CD4-positive, alpha-beta T cell treated with Interleukin-21 for 1 hour (primary cell): ENCODE measurements at places on chromosomes 6 and 20.

GRCh38 chr20:40463171-40463570 is 225.9 kb downstream of the MAFB start:
- no peak for DNase-seq

DNA sequence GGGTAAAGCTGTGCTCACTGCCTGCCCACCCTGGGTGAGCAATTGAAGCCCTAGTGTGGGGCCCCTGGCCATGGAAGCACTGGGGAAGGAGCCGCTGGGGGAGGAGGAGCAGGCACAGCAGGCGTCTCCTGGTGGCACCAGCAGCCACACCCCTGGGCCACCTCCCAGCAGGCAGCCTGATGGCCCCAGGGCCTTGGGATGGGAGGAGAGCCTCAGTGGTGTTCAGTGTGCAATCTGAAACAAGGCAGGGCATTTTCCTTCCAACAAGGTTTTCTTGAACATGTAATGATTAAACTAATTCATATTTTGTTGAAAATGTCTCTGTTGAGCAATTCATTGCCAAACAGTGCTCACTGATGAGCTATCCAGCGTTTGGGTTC is 151.0 kb downstream of the ZDHHC14 start:
- DNase-seq: no peak

GRCh38 chr20:33784225-33784624 is 26.9 kb upstream of the CHMP4B start:
- no peak for DNase-seq

- DNase-seq: no peak
Measured at GRCh38 chr6:113352029-113352801, 504.9 kb upstream of the MARCKS start.

DNA sequence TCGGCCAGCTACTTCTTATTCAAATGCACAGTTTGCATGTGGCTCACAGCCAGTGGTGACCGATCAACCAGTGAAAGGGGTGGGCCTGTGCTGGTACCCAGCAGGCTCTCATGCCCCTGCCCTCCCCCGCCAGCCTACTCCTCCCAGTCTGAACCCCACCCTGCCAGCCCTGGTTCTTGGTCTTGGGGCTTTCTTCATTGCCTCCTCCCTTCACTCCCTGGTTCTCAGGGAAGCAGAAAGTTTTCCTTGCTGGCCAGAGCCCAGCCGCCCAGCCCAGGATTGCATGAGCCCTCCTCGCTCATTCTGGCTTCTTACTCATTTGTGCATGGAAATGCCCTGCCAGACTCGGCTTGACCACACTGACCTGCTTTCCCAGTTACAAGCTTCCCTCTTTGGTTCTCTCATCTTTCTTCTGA is 40.8 kb downstream of the KCNK17 start:
- no peak for DNase-seq

- DNase-seq: no peak
Measured at GRCh38 chr20:51727872-51728271, 40.3 kb downstream of the ATP9A start.

- no peak for DNase-seq
Measured at GRCh38 chr20:10647471-10647870, 26.3 kb downstream of the JAG1 start.

- DNase-seq: peak; percentile 13
Measured at GRCh38 chr20:32040142-32040953, 11.7 kb upstream of the HCK start.

DNA sequence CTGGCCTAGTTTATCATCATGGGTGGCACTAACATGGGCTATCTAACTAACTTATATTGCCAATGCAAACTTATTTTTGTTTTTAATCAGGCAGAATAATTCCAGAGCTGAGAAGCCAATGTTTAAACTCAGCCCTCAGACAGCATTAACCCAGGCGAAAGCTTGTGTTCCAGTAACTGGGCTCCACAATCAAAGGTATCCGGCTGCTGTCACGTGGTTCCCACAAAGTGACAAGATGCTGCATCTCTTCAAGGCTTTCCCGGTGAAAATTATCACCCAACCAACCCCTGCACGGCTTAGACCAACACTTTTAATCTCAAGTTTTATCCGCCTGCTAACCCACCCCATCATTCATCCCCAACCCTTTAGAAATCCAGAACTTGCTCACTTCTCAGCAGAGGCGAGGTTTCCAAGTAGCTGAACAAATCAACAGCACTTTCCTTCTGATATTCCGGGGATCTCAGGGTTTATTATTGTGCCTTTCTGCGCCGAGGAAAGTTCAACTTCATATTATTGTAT is 885 bp downstream of the MTCL3 start:
- no peak for DNase-seq

- DNase-seq: no peak
Measured at GRCh38 chr20:44805979-44806620, 4.2 kb downstream of the RIMS4 start.

DNA sequence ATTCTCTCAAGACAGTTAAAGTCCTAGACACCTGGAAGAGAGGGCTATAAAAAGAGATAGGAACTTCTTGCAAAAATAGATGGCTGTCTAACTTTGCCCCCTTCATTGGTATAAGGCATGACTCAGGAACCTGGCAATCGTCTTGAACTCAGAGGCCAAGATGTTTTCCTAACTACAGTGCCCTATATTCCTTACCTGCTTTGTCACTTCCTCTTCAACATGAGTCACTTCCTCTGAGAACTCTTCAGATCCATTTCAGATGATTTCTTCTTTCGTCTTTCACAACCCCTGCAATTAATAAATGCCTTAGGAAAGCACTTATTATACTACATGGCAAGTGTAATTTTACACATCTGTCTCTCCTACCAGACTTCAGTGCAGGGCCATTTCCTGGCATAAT is 83.5 kb downstream of the HAO1 start:
- DNase-seq: no peak

DNA sequence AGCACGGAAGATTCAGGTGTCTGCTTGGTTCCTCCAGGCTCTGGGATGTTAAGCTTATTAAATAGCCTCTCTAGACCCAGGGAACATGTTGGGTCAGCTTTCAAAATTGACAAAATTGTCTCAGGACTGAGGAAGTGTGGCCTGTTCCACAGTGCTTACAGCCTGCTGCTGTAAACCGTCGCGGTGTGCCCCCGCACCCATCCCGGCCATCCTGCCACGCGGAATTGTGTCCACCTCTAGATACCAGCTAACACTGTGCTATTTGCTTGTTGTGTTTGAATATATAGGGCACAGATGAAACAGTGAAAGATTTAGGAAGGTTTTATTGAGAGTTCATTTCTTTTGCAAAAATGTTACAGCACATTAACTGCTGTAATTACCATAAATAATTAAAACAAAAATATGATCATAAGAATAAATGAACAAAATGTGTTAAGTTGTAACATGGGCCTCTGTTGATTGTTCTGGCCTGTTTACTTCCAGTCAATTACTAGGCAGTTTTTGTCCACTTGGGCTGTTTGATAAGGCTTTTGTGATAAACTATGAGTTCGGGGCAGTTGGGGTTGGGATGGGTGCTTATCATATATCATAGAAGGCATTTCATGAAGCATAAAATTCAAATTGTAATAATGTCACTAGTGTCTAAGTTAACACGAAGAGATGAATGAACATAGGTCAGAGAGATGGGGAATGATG is 77.4 kb downstream of the ARID1B start:
- no peak for DNase-seq

DNA sequence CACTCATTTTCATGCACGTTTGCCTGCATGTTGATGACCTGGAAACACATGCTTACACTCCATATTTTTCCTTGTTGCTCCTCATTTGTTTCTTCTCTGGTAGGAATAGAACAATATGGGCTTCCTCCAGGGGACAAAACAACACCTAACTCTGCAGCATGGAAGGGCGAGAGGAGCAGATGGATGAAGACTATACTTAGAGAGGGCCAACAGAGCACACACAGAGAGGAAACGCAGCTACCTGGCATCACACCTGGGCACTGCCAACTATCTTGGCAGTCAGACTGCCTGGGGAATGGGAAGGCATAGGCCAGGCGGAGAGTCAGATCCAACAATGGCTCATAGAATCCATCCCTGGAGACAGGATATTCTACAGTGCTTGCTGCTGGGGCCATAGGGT is 290.9 kb downstream of the CD83 start:
- no peak for DNase-seq

- DNase-seq: no peak
Measured at GRCh38 chr6:4606821-4607704, 169.1 kb upstream of the CDYL start.

- peak; percentile 83 for DNase-seq
Measured at GRCh38 chr6:134173936-134174671, 121.7 kb upstream of the SLC2A12 start.

DNA sequence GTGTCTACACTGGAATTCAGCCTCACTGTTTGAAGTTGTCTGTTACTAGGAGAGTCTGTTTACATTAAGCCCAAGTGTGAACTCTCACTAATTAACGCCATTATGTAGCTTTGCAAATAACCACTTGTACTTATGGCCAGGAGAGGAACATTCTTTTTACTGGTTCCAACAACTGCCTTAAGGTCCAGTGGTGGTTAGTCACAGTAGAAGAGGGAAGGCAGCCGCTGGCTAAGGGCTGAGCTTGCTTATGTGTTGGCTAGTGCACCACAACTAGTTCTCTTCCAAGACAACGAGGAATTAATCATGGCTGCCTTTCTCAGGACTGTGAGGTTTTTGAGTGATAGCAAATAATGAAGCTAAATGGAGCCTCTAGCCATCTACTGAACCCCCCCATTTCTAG is 14.9 kb upstream of the SLC22A23 start:
- no peak for DNase-seq

GRCh38 chr20:51994751-51995417 is 192.6 kb upstream of the SALL4 start:
- no peak for DNase-seq

GRCh38 chr6:3117912-3118352 is 579 bp upstream of the BPHL start:
- DNase-seq: no peak

GRCh38 chr6:138421608-138422007 is 17.6 kb downstream of the HEBP2 start:
- DNase-seq: no peak

- no peak for DNase-seq
Measured at GRCh38 chr6:15881150-15881549, 218.3 kb upstream of the DTNBP1 start.

GRCh38 chr6:32234934-32235333 is 11.1 kb upstream of the NOTCH4 start:
- DNase-seq: peak; percentile 22

- DNase-seq: no peak
Measured at GRCh38 chr6:54784011-54784410, 62.6 kb upstream of the FAM83B start.

DNA sequence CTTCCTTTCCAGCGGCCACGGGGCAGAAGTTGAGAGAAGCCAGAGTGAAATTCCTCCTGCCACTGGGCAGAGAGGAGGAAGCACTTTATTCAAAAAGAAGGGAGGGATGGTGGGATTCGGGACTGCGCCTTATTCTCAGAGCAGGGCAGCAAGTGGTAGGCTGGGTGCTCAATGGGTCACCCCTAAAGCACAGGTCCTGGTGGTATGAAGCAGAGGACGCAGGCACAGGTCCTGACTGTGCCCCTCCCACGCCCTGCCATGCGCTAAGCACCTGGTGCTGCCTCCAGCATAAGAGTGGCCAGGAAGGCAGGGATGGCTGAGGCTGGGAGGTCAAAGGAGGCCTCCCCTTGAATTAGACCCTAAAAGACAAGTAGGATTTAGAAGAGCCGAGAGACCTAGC is 4.9 kb upstream of the GRM4 start:
- DNase-seq: no peak

DNA sequence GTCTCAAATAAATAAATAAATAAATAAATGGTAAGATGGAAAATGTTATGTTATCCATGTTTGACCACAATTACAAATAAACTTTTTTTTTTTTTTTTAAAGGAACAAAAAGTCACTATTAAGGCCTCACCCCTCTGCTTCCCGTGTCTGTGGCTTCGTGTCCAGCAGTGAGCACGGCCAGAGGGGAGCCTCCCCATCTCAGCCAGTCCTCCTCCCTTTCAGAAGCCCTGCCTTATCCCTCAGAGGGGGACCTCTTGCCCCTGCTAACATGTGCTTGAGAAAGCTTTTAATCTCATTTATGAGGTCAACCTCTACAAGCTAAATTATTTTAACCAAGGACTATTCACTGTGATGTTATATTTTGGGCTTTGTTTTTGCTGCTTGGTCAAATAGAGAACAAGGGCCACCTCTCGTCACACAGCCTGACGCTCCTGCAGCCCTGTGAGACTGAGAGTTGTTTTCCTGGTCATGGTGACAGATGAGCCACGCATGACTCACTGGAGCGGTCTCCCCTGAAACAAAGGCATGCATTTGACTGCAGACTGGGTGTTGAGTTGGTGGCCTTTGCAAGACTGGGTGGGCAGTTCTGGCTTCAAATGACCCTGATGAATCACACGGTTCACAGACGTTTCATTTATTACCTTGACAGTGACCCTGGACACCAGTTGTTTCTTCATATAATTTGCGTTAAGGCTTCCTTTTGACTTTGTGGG is 131.8 kb downstream of the TIAM2 start:
- DNase-seq: no peak

- no peak for DNase-seq
Measured at GRCh38 chr20:16203096-16203495, 370.2 kb downstream of the KIF16B start.

GRCh38 chr6:90938122-90938521 is 351.2 kb upstream of the MAP3K7 start:
- no peak for DNase-seq

DNA sequence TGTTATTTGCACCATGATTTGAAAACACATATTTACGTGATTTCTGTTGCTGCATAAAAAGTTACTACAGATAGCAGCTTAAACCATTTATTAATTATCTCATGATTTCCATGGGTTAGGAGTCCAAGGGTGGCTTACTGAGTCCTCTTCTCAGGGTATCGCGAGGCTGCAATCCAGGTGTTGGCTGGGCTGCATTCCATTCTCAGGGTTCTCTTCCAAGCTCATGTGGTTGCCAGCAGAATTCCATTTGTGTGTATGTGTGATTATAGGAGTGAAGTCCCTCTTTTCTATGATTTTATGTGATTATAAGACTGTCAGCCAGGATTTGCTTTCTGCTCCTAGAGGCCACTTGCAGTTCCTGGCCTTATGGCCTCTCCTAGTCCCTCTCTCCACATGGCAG is 135.1 kb downstream of the FAM83B start:
- DNase-seq: no peak

- DNase-seq: peak; percentile 32
Measured at GRCh38 chr6:33622456-33623431, 1.6 kb downstream of the ITPR3 start.

DNA sequence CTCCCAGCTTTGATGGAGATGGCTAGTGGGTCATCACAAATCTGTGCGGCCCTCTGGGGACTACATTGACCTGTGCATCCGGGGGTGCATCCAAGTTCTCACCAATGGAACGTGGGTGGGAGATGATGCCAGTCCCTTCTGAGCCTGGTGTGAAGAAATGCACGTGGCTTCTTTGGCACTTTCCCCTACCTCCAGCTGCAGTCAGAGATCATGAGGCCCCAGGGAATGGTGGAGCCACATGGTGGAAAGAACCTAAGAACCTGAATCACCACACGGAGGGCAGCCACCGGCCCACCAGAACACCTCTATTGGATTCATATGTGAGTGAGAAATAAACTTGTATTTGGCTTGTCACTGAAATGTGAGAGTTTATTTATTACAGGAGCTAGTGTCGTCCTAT is 9.9 kb upstream of the CDKN1A start:
- DNase-seq: no peak
